Activated naive CD4-positive, alpha-beta T cell treated with anti-CD3 and anti-CD28 coated beads for 36 hours (primary cell): ENCODE measurements at places on chromosomes 6 and 20. TPM values are rescaled to one million over a fixed set of nuclear protein-coding genes. Genes with fewer than 3 reads are reported as not detected.

Gene LPA
- not detected for total RNA-seq

Gene PDYN
- not detected for total RNA-seq

Gene SDC4
- 28.4 TPM for total RNA-seq

Gene PRR18
- total RNA-seq = not detected

Gene LGSN
- not detected for total RNA-seq

Gene RIPPLY2
- total RNA-seq = not detected

Gene RGS17
- total RNA-seq = not detected

Gene ENPP1
- total RNA-seq = not detected
